ENCODE measurements at places on chromosomes 4 and X.

GRCh38 chrX:1388651-1389050 lies 3.3 kb downstream of the SLC25A6 start:
- DNase-seq, result no peak

- no peak for DNase-seq
Measured at GRCh38 chr4:40594261-40595178, 35.1 kb downstream of the RBM47 start.

DNA sequence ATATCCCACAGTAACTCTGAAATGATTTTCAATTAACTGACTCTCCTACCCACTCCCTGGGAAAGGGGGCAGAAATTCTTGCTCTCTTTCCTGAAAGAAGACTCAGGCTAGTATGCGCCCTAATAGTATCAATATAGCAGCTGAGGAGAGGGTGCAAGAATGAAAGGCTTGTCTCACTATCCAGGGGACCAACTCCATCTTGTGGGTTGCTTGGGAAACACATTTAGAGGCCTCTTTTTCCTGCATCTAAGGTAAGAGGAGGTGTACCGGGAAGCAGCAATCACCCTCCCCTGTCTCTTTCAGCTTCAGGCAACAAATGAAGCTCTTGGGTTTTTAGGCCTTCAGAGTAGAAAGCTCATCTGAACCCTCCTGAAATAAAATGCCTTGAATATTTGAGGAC lies 11.3 kb downstream of the TMEM255A start:
- no peak for DNase-seq

GRCh38 chr4:69056150-69056549 lies 40.1 kb upstream of the UGT2B7 start:
- no peak for DNase-seq

DNA sequence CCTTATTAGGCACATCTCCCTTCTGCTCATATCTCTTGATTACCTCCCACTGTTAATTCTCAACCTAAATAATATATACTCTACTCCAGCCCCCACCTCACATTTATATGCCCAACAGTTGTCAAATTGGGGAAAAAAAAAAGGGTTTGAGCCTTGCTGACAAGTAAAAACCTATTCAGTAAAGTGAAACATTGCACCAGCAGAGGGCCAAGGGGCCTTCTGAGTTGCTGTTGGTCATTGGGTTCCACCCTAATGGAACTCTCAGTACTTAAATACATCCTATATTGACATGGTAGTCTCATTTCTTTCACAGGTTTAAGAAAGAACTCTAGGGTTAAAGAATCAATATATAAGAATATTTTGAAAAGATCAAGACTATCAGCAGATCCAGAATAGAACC lies 362.2 kb downstream of the SMARCA1 start:
- no peak for DNase-seq

DNA sequence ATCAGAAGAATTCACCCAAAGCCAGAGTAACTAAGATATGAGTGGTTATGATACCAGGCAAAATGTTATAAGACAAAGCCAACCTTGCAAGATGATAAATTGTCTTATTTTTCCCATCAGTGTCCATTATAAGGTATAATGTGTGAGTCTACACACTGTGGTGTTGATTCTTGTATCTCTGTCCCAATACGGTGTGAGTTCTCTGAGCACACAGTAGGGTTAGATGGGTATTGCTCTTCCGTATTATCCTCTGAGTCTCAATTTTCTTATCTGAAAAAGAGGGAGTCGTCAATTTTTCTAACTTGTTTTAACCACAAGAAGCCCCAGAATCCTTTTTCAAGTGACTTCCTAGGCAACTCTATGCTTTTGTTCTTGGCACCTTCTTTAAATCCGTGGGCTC lies 69.9 kb downstream of the HMGB2 start:
- DNase-seq, result no peak

DNA sequence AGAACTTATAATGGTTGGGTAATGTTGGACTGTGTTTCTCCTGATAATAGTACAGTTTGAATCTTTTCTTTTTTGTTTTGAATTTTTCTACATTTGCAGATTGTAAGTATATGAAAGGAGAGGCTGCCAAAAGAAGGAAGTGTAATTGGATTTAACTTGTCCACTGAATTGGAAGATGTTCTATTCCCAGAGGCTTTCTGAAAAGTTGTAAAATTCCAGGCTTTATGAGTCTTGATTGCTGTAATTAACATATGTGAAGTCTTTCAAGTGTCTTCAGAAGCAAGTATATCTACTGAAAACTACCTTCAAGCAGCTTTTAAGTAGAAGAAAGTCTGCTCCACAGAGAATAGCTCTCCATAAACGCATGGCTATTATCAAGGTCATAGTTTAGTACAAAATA lies 2456.4 kb downstream of the PCDH7 start:
- DNase-seq, result no peak

- DNase-seq, result no peak
Measured at GRCh38 chr4:68736813-68737212, 66.4 kb upstream of the UGT2B15 start.

GRCh38 chr4:170038769-170039168 lies 12.6 kb upstream of the MFAP3L start:
- no peak for DNase-seq

- no peak for DNase-seq
Measured at GRCh38 chrX:100680756-100681155, 36.8 kb downstream of the SRPX2 start.

- no peak for DNase-seq
Measured at GRCh38 chrX:131795442-131796229, 227.5 kb upstream of the STK26 start.

- no peak for DNase-seq
Measured at GRCh38 chr4:87192145-87192919, 28.1 kb downstream of the KLHL8 start.

DNA sequence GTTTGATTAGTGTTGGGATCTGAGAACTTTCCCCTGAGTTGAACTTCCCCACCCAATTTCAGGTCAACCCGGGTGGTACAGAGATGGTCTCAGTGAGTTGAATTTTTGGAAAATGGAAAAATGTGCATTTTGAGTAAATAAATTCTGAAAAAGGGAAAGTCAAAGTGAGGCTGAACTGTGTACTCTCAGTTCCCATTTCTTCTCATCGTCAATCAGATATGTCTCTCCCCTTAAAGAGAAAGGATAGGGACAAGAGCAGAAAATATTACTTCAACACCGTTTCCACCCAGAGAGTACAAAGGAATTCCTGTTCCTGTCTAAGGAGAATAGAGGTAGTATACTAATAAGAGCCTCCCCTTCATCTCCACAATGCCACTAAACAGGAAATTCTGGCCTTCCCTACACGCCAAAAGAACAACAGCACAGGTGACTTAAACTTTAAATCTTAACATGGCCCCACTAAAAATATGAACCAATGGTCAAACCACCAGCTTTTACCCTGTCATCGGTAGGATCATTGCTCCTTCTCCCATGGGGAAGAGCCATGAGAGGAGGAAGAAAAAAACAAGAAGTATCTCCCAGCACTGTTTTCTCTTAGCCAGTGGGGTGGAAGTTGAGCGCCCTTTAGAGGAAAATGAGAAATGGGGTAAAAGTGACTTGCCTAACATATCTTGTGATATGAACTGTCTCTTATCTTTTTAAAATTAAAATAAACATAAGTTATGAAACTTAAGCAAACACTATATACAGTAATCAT lies 30.3 kb downstream of the BMP3 start:
- no peak for DNase-seq

- DNase-seq, result no peak
Measured at GRCh38 chr4:175511861-175512260, 300.2 kb downstream of the GPM6A start.

- DNase-seq, result no peak
Measured at GRCh38 chrX:15056044-15056443, 182.8 kb downstream of the MOSPD2 start.

DNA sequence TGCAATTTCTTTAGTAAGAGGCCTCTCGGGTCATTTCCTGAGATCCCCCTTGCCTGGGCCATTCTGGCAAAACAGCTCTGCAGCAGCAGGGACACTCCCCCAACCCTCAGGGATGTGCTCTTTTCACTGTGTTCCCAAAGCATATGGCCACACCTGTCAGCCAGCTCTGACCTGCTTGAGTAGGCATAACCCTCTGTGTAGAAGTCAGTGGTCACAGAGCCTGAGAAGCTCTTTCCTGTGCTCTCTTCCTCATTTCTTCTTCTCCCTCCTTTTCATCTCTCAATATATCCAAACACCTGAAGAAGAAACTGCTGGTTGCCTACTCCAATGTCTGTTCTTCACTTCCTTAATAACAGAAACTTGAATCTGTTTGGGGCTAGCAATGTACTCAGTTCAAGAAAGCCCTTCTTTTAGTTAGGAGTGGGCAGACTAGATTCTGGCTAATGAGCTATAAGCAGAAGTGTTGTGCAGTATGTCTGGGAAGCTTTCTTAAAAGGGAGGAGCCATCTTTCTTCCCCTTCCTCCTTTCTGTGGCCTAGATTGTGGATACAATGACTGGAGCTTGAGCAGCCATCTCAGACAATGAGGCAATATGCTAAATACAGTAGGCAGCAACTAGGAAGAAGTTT lies 73.3 kb downstream of the PRPS1 start:
- DNase-seq, result no peak

- DNase-seq, result no peak
Measured at GRCh38 chr4:88382621-88383020, 4.0 kb downstream of the HERC6 start.

GRCh38 chr4:54065282-54066087 lies 1.1 kb upstream of the CHIC2 start:
- no peak for DNase-seq

- DNase-seq, result peak; percentile 3
Measured at GRCh38 chr4:127055357-127055756, 577.4 kb upstream of the INTU start.

DNA sequence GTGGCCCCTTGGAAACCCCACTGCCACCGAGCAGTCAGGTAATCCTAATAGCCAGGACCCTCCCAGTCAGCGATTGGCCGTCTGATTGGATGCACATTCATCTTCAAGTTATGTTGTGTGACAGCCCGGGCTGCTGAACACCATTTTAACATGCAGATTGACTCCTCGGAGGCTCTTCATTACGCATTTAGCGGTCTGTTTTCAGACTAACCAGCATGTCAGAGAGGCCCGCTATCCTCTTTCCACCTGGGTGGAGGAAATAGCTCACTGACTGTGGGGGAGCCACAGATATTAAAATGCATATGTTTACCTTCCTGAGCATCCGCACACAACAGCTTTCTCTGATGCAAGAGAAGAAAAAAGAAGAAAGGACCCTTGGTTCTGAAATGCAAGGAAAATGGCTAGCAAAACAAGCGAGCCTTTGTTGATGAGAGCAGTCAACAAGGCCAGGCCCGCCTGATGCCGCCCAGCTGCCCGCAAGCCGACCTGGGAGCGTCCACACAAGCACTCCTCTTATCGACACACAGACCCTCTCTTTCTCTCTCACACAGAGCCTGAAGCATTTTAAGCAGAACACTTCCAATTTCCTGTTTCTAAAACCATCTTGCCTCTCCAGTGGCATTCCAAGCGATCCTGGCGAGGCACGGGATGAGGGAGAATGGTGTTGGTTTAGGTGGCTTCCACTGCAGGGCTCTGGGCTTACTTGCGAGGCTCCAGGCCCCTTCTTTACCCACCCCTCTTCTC lies 118.3 kb downstream of the MGST2 start:
- no peak for DNase-seq

- peak; percentile 15 for DNase-seq
Measured at GRCh38 chrX:5051831-5052491, 1176.7 kb downstream of the NLGN4X start.

- no peak for DNase-seq
Measured at GRCh38 chrX:101395789-101396188, 5.0 kb downstream of the RPL36A start.

DNA sequence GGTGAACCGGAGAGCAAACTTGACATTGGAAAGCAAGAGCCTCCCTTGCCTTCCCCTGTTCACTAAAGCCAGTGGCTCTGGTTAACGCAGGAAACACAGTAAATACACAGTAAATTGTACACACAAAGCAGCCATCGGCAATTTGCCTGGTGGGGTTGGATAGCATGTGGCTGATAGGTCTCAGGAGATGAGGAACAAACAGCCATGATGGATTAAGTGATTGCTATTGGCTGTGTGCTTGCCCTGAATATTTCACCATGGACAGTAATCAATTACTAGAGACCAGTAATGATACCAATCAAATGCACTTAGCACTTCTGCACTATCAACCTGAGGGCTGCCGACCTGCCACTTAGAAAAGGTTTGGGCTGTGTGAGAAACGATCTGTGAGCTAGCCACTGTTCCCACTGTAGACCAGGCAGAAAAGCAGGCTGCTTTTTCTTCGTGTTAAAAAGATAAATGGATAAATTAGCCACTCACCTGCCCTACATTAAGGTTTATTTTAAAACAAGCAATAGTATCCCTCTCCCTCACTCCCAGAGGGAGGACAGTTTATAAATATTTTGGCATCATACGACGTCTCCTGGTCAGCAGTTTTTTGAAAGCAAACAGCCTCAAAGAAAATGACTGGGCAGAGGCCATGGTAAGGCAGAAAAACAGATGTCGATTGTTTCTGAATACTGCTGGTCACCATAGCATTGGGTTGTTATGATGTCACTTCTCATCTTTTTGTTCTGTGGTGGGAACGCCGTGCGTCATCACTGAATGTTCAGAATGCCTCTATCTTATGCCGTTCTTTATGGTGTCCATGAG lies 167.1 kb downstream of the MAML3 start:
- no peak for DNase-seq

GRCh38 chr4:53960843-53961242 lies 103.6 kb downstream of the CHIC2 start:
- no peak for DNase-seq

- no peak for DNase-seq
Measured at GRCh38 chr4:26071688-26072087, 157.7 kb downstream of the SMIM20 start.

DNA sequence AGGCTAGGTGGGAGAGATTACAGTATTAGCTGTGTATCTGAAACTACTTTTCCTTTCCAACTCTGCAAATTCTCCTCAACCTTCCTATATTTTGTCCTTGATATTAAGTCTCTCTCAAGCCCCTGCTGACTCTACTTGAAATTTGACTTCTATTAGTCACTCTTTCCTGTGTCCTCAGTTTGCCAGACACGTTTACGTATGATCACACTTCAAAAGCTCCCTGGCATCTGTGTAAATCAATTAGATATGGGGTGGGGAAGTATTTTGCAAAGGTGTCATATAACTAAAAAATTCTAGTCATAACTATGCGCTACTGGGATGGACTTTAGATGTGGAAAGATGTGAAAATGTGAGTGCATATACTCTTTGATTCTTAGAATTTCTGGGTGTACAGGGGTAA lies 67.4 kb upstream of the ARHGAP24 start:
- no peak for DNase-seq

GRCh38 chr4:159860945-159861344 lies 758.1 kb downstream of the RAPGEF2 start:
- no peak for DNase-seq

- no peak for DNase-seq
Measured at GRCh38 chrX:1767026-1767425, 152.2 kb downstream of the ASMT start.

DNA sequence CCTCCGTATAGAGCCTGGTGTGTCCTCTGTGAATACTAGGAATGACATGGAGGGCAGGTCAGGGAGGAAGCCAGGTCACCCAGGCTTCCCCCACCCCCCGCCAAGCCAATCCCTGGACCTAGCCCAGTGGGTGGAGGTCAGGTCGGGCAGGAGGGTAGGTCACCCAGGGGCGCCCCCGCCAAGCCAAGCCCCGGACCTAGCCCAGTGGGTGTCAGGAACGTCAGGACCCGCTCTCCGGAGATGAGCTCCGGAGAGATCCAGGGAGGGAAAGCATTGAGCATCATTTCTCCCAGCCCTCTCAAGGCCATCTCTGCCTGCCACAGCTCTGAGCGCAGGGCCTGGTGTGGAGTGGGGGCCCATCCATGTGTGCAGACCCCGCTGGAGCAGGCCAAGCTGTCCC lies 48.6 kb downstream of the WFS1 start:
- DNase-seq, result no peak

- no peak for DNase-seq
Measured at GRCh38 chr4:2623442-2623841, 87.0 kb downstream of the FAM193A start.

Measured in thymus (tissue), 14 donors.